Smooth muscle cell of the brain vasculature (primary cell): ENCODE measurements at places on chromosomes 3 and 15.
A peak's percentile ranks its signal among the peaks of the same experiment; 100 is the strongest.

DNA sequence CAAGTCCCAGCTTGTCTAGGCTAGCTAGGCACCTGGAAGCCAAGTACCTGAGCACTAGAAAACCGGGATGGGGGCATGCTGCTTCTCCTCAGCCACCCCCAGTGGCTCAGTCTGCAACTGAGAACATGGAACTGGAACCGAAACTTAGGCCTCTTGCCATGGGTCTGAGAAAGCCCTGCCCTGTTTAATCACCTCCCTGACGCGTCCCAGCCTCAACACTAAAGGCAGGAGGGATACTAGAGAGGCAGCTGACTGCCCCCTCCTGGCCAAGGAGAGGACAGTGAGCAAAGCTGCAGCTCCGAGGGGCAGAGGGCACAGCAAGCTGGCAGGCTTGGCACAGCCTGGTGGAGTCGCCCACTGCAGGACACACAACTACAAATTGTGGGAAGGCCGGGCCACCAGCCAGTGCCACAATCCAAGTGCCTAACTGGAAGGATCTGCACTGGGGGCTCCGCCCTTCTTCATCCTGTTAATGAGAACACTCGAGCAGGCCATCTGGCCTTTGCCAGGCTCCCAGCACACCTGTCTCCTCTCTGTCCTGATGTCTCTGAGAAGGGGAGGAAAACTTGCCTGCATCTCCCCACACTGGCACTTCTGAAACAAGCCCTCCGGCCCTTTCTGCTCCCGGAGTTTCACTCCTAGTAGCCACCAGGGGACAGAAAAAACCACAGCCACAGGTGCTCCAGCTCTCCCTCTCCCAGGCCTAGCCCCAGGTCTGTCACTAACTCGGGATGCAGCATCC is 53.7 kb downstream of the BDH1 start:
- DNase-seq, result no peak

DNA sequence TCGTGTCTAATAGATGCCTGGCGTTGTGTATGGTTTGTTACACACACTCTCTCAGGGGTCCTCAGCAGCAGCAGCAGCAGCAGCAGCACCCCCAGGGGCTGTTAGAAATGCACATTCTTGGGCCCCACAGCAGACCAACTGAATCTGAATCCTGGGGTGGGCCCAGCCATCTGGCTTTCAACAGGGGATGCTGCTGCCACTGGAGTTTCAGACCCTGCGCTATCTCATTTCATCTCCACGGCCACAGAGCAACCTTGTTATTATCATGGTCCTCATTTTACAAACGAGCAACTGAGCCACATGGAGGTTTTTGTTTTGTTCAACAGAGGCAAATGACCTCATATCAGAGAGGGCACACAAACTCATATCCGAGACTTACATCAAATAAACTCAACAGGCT is 47.7 kb downstream of the MGLL start:
- no peak for DNase-seq

- no peak for DNase-seq
Measured at GRCh38 chr3:108133048-108133369, 42.2 kb upstream of the CD47 start.

- no peak for DNase-seq
Measured at GRCh38 chr15:75195122-75195765, 6.4 kb upstream of the C15orf39 start.

GRCh38 chr3:122169911-122170310 is 13.6 kb upstream of the CASR start:
- DNase-seq, result no peak

GRCh38 chr15:87816811-87817210 is 439.7 kb downstream of the NTRK3 start:
- no peak for DNase-seq

DNA sequence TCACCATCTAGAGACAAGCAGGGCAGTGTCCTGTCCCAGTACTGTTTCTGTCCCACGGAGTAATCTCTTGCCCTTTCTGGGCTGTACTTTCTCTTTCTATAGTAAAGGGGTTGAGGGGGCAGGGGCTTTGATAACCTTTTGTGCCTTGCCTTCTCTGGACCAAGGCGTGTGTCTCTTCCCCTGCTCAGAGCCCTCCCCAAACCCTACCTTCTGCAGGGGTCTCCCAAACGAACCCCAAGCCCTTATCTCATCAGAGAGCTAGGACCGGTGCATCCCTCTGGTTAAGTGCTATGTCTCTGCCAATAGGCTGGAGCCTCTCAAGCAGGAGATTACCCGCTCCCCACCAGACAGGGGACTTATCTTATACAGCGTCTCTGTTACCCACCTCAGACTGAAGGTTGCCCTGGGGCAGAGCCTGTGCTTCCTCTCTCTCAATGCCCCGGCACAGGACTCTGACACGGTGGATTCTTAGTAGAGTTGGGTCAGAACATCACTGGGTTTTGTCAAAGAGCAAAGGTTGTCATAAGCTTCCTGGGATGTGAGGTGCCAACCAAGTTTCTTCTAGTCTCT is 2.9 kb downstream of the PLEKHO2 start:
- no peak for DNase-seq

- peak; percentile 47 for DNase-seq
Measured at GRCh38 chr3:105518806-105519418, 152.2 kb downstream of the ALCAM start.

GRCh38 chr3:122365073-122365472 is 18.0 kb downstream of the MIX23 start:
- DNase-seq, result no peak

DNA sequence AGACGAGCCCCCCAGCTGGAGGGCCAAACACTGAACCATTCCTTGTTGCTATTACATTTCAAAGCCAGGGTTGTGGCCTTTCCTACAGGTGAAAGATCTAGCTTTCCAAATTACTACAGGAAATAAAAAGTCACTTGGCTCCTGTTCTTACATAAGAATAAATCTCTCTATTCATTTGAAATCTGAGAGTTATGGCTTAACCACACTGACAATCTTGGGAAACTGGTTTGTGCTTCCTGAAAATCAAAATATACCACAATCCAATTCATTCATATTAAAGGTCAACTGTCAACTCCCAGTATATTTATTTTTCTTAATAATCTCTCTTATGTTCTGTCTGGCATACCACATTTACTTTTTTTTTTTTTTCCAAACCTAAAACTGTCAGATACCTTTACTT is 103.7 kb upstream of the LMOD3 start:
- DNase-seq, result no peak

GRCh38 chr3:191329654-191330529 is at the start of gene UTS2B:
TSS of gene UTS2B (minus strand) at chr3:191330526. CDS start at chr3:191282189, 48,337 bp downstream.
- no peak for DNase-seq

DNA sequence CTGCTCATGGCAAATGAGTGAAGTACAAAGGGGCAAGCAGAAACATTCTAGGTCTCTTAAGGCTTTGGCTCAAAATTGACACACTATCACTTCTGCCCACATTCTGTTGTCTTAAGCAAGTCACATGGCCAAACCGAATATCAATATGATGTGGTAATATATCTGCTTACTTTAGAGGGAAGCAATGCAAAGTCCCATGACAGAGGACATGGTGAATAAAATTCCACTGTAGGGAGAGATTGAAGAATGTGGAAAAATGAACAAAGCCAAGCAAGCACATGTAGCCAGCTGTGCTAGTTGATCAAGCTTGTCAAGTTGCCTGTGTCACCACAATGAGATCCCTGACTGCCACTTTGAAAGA is 11.2 kb upstream of the TBC1D5 start:
- no peak for DNase-seq

GRCh38 chr3:111246967-111247760 is 175.5 kb downstream of the NECTIN3 start:
- DNase-seq, result peak; percentile 79

DNA sequence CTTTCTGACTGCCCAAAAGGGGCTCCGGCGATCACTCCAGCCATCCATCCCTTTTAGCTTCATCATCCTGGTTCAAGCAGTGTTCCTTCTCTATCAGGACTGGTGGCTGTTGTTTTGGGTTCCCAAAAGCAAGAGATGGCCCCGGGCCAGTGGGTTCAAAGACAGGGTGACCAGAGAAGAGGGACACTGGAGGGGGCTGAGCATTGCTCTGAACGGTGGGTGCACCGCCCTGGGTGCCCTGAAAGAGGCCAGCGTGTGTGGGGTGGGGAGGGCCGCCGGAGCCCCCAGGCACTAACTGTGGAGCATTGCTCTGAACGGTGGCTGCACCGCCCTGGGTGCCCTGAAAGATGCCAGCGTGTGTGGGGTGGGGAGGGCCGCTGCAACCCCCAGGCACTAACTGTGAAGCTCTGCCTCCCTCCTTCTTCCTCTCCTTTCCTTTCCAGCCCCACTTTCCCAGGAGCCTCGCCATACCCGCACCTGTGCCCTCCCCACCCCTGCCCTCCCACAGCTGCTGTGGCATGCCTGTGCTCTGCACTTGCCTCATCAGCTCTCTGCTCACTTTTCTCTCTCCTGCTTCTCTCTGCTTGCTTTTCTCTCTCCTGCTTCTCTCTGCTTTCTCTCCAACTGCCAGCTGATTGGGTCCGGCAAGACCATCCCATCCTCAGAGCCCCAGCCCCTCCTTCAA is 37.4 kb upstream of the OR4F6 start:
- DNase-seq, result no peak

GRCh38 chr15:89993349-89993748 is 7.8 kb upstream of the ZNF710 start:
- DNase-seq, result no peak

DNA sequence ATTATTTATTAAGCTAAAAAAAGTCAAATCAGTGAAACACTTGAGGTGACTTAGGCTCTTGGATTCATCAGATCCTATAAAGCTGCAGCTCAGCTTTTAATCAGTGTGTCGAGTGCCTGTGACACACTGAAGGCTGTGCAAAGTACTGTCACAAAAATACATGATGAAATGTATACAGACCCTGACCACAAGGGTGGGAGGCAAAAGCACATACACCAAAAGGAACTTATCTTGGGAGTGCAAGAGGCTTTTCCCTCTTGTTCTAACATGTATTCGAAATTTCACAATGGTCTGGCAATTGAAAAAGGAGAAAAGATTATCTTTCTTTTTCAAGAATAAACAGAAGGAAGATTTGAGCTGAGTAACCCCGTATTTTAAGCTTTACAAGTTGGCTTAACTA is 35.9 kb downstream of the VGLL4 start:
- no peak for DNase-seq

DNA sequence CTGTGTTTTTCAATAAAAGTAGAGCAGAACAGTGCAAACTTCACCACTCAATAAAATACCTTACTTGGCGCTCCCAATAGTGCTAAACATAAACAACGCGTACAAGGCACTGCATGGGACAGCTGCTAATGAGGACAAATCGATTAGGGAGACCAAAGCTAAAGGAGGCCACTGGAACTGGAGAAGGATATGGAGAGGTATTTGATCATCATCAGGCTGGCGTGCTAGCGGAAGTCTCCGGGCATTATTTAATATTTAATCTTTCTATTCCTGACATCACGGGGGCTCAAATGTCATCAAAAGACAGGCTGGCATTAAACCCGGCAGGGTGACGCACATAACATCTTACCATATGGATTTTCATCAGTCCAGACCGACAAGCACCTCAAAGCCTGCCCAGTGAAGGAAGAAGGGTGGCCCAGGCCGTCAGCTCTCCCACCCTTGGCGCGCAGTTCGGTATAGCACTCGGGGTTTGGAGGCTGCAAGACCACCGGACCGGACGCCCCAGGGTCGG is 604 bp downstream of the CCPG1 start:
- no peak for DNase-seq

DNA sequence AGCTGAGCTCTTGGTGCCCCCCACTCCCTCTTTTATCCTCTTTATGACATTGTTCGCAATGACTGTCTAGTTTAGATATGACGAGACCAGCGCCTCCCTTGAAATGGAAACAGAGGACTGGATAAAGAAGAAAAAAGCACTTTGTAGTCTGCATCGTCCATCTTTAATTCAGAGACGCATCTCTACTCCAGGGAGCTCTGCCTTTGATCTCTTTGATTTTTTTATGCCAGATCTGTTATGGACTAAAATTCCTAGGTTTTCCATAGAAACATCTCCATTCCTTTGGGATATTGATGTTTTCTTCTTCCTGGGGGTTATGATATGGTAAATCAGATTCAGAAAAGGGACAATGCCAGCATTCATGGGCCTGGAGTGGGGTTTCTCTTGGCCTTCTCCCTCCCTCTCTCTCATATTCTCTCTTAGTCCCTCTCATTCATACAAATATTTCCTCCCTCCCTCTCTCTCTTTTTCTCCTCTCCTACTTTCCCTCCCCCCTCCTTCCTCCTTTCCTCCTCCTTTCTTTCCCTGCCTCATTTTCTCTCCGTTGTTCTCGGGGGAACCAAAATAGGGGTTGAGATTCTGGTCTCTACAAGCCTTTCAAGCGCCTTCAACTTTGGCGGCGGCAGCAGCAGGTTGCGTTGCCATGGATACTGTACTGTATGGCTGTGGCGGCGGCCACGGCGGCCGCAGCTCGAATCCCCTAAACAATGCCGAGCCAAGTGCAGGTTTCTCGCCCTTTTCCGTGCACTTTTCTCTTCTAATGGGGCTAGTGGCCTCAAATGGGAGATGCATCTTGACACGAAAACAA is 45.5 kb downstream of the ZIC4 start:
- no peak for DNase-seq

DNA sequence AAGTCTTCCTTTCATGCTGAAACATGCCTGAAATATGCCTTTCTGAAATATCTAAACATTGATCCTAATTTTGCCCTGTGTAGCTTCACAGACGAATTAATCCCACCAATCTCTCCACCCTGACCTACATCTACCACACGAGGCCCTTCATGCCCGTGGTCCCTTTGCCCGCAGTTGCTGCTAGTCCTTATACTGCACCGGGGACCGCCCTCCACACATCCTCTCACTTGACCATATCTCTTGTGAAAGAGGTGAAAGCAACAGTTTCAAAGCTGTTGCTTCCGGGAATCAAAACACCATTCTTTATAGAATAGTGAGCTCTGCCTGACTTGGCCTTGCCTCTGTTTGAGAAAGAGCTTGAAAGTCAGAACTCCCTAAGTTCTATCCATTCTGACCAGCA is 499.5 kb downstream of the NTRK3 start:
- no peak for DNase-seq

GRCh38 chr15:74275957-74276356 is 39.8 kb downstream of the CCDC33 start:
- no peak for DNase-seq

GRCh38 chr3:176172492-176172891 is 1024.8 kb downstream of the TBL1XR1 start:
- no peak for DNase-seq

GRCh38 chr3:39138804-39139415 is 14.5 kb downstream of the CSRNP1 start:
- DNase-seq, result no peak

GRCh38 chr15:78429477-78429876 is 8.5 kb upstream of the IREB2 start:
- no peak for DNase-seq

GRCh38 chr3:120129051-120129450 is 34.8 kb upstream of the GSK3B start:
- no peak for DNase-seq
